Central memory CD4-positive, alpha-beta T cell (primary cell): ENCODE measurements at places on chromosomes 11 and 22.

- DNase-seq = no peak
Measured at GRCh38 chr11:95503047-95503446, 272.0 kb upstream of the SESN3 start.

GRCh38 chr11:134997652-134998320 is 585.7 kb upstream of the B3GAT1 start:
- no peak for DNase-seq

DNA sequence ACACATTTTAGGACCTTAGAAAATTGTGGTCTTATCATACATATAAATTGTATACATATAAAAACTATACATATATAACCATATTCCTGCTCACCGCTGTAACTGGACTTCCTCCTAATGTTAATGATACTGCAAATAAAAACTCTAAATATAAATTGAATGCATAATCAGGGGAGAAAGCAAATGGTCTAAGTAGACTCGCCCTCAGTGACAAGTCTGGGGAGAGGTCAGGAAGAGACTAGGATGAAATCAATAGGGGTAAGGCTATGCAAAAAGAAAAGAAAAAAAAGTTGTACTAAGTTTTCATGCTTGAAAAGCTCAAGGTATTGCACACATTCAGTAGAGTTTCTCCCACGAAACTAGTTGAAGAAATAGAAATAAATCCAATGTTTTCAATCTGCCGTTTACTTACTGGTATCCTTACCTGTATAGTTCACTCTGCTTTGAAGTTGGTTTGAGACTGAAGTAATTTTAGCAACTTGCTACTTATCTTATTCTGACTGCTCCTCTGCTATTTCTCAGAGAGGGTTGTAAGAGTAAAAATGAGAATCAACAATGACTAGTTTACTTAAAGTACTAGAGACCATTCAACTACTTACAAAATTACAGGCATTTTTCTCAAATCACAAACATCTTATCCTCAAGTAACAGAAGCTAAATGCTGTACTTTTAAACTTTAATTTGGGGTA is 12.2 kb upstream of the ARHGAP32 start:
- no peak for DNase-seq

GRCh38 chr22:24285245-24285644 is 14.6 kb downstream of the SPECC1L start:
- peak; percentile 9 for DNase-seq

DNA sequence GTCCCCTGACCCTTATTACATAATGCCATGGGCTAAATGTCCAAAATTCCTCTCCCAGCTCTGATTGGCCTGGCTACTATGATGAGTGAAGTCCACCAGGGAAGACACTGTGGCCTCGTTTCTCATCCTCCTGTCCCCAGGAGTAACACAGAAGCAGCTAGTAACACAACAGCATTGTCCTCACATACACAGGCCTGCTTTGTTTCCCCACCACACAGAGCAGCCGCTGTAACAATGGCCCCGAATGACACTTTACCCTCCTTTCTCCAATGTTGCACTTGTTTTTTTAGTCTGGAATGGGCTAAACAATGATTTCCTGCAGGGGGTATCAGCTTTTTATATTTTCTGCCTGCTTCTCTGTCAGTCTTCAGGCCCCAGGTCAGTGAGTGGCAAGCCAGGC is at the start of gene PRR5L:
Gene PRR5L, plus strand, starts transcription at position 363 of the 400 bp plus-strand sequence. CDS start 104,834 bp downstream, outside the sequence.
- no peak for DNase-seq

DNA sequence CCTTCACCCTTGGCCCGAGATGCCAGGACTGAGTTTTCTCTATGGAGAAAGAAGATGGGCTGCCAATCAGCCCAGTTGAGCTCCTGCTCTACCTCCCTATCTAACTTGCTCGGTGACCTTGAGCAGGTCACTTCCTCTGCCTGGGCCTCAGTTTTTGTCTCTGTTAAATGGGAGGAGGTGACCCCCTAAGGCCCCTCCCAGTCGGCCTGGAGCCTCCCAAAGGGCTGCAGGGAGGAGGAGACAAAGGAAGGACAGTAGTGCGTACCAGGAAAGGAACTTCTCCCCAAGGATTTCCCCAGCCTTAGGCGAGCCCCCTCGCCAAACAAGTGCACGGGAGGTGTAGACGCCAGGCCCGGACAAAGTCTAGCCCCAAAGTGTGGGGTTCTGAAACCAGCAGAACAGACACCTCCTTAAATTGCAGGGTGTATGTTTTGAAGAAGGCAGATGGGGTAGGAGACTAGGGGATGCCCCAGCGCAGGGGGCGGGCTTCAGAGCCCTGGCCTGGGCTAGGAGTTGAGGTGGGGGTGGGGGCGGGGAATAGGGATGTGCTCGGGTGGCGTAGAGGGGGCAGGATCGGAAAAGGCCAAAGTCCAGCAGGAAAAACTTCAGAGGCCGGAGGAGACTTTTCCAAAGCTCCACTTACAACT is 1.0 kb downstream of the CBX7 start:
- no peak for DNase-seq

DNA sequence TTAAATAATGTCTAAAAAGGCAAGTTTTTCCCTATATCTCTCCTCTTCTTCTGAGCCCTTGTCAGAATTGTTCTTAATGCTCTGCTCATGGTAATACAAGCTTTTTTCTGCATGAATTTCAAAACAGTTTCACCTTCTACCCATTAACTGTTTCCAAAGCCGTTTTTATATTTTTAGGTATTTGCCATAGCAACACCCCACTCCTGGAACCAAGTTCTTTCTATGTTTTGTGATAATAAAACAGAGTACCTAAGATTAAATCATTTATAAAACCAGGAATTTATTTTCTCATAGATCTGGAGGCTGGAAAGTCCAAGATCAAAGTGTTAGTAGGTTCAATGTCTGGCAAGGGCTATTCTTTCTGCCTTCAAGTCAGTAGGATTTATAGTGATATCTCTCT is 497.4 kb downstream of the ETS1 start:
- DNase-seq = no peak

- DNase-seq = no peak
Measured at GRCh38 chr11:57251037-57251436, 14.0 kb upstream of the APLNR start.

DNA sequence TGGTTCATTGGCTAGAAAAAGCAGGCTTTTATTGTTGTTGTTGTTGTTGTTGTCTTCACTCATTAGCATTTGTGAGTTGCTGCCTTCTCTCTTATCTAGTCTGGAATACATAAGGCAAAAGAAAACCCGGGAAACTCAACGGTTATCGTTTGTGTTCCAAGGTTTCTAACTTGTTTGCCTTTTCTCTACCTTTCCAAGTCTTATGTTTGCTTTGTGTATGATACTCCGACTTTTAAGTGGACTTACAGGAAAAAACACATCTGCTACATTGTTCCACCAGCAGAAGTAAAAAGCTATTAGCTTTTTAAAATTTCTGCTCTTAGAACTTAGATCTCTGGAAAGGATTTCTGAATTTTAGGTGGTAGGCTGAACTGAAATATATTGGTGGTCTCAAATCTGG is 27.0 kb upstream of the HIKESHI start:
- DNase-seq = no peak

DNA sequence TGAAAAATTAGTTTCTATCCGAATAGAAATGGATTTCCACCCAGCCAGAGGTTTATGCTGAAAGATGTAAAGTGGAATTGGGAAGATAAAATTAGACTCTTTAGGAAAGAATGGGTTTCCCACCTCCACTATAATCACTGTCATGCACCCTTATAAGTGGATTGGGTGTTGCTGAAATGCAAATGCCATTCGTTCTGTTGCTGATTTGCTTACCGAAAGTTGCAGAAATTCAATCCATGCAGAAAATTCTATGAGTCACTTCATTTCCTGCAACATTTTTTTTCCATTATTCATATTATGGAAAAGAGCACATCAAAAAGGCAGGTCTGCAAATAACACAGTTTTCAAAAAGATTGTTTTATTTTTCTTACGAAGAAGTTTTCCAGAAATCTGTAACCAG is 65.6 kb downstream of the LDLRAD3 start:
- DNase-seq = no peak

GRCh38 chr11:131637469-131638175 is 267.2 kb downstream of the NTM start:
- no peak for DNase-seq

- no peak for DNase-seq
Measured at GRCh38 chr22:19233189-19233661, 54.7 kb upstream of the SLC25A1 start.

DNA sequence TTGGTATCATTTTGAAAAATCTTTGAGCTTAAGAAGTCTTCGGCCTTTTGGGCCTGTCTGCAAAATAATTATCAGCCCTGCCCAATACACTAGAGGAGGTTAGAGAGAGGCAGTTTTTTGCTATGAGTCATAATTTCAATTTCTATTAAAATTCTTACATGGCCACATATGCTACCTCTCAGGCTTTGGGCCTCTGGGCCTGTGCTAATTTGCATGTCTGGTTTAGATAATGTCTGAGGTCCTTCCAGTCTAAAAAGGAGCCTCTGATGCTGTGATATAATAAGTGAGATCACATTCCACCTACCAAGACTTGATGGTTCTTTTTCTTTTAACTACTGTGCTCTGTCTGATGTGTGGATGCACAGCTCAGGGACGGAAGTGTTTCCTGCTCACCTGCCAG is 70.8 kb downstream of the KCNJ1 start:
- DNase-seq = no peak

GRCh38 chr11:125401746-125402145 is 94.3 kb downstream of the FEZ1 start:
- no peak for DNase-seq

- no peak for DNase-seq
Measured at GRCh38 chr11:45258982-45259530, 27.1 kb downstream of the SYT13 start.

- no peak for DNase-seq
Measured at GRCh38 chr22:37806409-37807333, 1.1 kb upstream of the GCAT start.
